CD4-positive, alpha-beta T cell treated with Interleukin-21 for 1 hour (primary cell): ENCODE measurements at places on chromosomes 5 and 9.
A peak's percentile ranks its signal among the peaks of the same experiment; 100 is the strongest.

- no peak for DNase-seq
These were observed at the start of gene HSPB3 for GRCh38 chr5:54455413-54456157. TSS of gene HSPB3 (plus strand) at chr5:54455699. CDS start at chr5:54455790, 91 bp downstream.

DNA sequence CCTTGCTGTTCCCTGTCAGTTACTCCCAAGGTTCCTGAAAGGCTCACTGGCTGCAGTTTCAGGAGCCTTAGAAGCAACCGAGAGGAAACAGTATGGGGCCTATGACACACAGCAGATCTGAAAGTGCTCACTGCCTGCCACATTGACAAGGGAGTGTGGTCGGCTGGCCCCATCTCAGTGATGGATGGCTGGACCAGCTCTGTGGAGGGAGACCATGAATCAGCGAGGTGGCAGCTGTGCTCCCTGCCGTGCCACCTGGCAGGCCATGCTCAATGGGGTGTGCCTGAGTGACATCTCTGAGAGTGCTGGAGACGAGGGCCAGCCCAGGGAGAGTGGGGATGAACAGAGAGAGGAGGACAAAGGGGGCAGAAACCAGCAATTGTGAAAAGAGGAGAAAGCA lies 49.1 kb downstream of the DOCK2 start:
- DNase-seq: no peak

GRCh38 chr5:15787681-15788080 lies 287.7 kb downstream of the FBXL7 start:
- DNase-seq: no peak

- DNase-seq: no peak
These were observed 399.8 kb upstream of the PIK3R1 start for GRCh38 chr5:67815455-67816391.

- no peak for DNase-seq
These were observed 341.0 kb downstream of the EBF1 start for GRCh38 chr5:158758675-158759074.

DNA sequence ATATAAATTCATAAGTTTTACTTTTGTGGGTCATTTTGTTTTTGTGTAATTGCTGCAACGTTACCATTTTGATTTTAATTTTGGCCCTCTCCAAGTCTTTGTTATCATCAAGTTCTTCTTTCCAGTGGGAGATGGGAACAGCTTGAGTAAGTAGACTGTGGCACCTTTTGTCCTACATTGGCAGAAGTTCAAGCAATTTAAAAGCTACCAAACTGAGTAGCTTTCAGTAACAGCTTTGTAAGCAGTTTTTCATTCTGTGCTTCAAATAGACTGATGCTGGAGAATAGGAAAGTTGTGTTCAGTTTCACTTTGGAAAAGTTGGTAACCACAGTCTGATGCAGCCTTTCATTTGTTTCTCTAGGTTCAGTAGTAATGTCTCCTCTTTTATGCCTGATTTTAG lies 47.8 kb upstream of the TMED7 start:
- DNase-seq: no peak

DNA sequence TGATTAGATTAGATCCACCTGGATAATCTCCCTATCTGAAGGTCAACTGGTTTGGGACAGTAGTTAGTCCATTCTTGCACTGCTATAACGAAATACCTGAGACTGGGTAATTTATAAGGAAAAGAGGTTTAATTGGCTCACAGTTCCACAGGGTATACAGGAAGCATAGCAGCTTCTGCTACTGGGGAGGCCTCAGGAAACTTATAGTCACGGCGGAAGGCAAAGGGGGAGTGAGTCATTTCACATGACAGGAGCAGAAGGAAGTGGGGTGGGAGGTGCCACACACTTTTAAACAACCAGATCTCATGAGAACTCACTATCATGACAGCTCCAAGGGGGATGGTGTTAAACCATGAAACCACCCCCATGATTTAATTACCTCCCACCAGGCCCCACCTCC lies 9.9 kb downstream of the C9orf40 start:
- DNase-seq: peak; percentile 3

- DNase-seq: no peak
These were observed 200.6 kb downstream of the DCP2 start for GRCh38 chr5:113177225-113177624.

- no peak for DNase-seq
These were observed 127.8 kb upstream of the PAM start for GRCh38 chr5:102627315-102627714.

DNA sequence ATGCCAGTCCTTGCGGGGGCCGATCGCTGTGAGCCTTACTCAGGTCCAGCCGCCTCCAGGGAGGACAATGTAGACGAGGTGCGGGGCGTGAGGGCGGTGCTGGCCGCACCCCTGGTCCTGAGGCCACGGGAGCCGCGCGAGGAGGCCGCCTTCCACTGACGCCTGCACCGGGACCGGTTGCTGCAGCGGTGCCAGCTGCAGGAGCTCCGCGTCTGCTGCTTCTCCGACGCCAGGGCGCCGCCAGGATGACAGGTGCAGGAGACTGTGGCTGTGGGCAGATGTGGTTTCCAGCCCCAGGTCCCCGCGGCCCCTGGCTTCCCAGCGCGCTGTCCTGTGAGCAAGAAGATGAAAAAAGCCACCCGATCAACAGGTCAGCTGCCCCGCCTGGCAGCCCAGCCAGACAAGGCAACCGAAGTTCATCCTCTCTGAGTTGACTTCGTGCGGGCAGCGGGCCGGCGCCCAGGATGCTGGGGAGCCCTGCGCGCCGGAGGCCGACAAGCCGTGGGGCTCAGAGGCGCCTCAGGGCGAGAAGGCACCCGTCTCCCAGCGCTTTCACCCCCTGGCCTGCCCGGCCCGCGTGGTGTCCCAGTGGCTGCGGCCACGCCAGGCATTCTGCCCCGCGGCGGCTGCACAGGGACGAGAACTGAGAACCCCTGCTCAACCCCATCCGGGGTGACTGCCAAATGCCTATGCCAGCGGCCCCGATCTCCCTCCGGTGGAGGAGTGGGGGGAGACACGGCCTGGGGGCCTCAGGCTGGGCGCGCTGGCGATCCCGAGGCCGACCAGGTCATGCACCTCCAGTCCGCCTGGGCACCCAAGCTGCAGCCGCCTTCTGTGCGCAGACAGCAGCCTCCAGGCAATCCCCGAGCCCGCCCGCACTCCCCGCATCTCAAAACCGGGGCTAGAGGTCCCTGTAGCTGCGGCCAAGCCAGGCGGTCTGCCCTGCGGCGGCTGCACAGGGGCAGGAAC lies 43.4 kb upstream of the BICD2 start:
- DNase-seq: peak; percentile 22

GRCh38 chr5:3092664-3093063 lies 341.2 kb upstream of the IRX2 start:
- no peak for DNase-seq

- no peak for DNase-seq
These were observed 19.3 kb downstream of the PGGT1B start for GRCh38 chr5:115243412-115243811.

DNA sequence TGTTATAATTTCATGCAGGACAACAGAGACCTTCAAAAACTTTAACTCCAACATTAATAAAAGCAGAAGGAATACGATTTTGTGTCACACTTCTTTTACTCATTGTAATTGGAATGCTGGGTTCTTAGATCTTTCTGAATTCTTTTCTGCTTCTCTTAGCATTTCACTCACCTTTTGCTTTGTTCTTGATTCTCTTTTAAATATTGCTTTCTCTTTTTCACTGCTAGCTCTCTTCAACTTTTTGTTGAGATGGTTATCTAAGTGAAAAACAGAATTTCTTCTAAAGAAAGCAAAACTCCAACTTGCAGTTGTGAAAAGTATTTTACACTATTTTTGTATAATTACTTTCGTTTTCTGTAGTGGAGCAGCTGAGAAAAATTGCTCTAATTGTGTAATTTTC lies 212.6 kb upstream of the KIF2A start:
- no peak for DNase-seq

DNA sequence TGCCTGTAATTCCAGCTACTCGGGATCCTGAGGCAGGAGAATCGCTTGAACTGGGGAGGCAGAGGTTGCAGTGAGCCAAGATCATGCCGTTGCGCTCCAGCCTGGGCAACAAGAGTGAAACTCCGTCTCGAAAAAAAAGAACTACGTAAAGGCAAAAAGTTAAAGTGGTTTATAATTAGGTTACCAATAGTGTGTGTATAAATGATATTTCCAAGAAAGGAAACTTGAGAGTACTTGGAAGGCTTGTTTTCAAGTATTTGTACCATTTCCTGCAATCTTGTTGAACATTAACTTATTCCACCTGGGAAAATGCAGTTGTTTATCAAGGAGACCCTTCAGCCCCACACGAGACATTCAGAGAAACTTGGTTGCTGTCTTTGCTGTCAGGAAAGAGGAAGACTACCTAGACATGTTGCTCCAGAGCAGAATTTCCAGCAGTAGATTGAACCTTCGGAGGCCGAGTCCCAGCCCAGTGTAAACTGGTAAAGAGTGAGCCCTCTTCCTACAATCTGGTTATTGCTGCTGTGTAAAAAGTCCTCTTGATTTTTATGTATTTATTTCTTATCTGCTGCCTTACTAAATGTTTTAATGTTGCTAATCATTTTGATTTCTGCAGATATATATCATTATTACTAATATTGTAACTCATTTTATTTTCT lies 30.1 kb downstream of the STXBP1 start:
- DNase-seq: no peak

DNA sequence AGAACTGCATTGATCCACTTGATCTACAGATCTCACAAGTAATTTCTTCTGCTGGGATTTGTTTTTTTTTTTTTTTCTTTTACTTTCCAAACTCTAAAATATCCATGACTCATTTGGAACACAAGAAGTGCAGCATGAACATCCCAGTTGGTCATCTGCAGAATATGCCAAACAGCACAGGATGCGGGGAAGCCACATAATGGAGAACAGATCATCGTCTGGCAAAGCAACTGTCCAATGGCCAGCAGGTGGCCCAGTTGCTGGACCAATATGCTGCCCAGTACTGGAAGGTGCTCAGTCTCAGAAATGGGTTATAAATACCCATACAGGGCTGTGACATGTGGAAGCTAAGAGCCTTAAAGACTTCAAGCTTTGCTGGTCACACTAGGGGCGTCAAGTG lies 221.3 kb upstream of the TAS2R1 start:
- no peak for DNase-seq

DNA sequence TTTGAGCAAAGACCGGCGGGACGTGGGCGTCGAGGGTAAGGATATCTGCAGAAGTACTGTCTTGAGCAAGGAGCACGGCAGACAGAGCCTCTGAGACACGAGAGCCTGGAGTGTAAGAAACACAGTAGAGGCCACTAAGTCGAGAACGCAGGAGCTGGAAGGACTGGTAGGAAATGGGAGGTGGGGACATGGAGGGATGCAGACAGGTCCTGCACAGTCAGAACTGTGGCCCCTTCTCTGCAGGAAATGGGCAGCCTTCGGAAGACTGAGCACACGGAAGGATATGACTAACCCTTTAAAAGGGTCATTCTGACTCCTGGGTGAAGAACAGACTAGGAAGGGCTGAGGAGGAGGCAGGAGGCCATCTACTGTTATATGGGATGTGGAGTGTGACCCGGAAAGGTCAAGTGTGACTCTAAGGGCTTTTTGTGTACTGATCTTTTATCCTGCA lies 1.4 kb upstream of the CAMSAP1 start:
- no peak for DNase-seq
